ENCODE measurements at places on chromosomes 3 and 15. TPM values are rescaled to one million over a fixed set of nuclear protein-coding genes. Genes with fewer than 3 reads are reported as not detected.

DNA sequence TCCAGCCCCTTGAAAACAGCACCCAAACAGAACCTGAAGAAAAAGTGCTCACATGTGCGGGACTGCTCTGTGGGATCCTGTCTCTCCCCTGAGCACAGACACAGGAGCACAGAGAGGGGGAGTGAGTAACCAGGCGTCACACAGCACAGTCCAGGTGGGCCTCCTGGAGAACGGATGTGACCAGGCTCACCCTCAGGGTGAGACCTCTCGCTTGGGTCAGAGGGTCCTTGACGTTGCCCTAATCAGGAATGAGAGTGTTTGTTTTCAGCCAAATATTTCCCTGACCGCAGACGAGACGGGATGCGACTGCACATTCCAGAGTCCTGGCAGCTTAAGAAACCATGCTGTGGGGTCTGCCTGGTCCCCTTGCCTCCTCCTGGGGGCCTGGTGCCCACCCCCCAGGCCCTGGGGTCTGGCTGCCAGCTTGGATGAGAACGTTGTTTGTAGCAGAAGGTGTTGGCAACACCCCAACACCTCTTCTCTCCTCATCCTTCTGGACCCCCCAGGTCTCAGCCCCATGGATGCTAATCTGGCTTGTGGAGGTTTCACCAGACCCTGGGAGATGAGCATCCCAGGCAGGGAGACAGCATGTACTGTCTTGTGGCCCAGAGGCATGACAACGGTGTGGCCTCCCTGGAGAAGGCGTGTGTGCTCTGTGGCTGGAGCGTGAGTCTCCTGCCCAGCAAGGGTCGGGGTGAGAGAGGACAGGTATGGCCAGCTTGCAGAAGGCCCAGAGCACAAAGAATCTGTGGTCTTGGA is 42.1 kb upstream of the SLC6A6 start:
- no peaks in the 10 kb centered on the region for H3K36me3 ChIP-seq
- no peaks in the 10 kb centered on the region for H3K27me3 ChIP-seq
- H3K4me3 ChIP-seq = no peak overlapping the region
- no peak for DNase-seq

GRCh38 chr3:17579289-17580031 is 163.0 kb downstream of the TBC1D5 start:
- H3K4me1 ChIP-seq = peaks cover 10% of the 10 kb centered on the region
- H3K4me3 ChIP-seq = no peak overlapping the region
- H3K27me3 ChIP-seq = no peaks in the 10 kb centered on the region
- no peak overlapping the region for H3K27ac ChIP-seq

DNA sequence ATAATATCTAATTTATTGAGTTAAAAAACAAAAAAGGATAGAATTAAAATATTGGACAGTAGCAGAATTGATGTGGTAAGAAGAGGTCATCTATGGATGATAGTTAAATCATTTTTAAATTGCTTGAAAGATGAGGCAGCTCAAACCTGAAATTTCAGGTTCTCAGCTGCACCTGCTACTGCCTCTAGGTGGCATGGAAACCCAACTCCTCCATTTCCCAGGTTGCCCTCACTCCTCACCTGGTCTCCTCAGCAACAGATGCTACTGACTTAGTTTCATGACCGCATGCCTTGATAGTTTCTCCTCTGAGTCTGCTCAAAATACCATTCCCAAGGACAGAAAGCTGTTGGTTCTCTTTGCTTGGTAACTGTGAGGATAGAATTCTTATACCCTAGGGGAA is 148.1 kb downstream of the ABHD5 start:
- H3K4me3 ChIP-seq = no peak overlapping the region
- no peak for DNase-seq
- H3K27me3 ChIP-seq = no peaks in the 10 kb centered on the region
- H3K27ac ChIP-seq = no peak overlapping the region
- H3K4me1 ChIP-seq = no peaks in the 10 kb centered on the region

GRCh38 chr15:50182219-50183013 is 420 bp downstream of the SLC27A2 start:
- DNase-seq = no peak
- peak overlapping the region; percentile 55 for H3K4me3 ChIP-seq
- H3K27me3 ChIP-seq = no peaks in the 10 kb centered on the region
- no peak overlapping the region for H3K27ac ChIP-seq
- no peaks in the 10 kb centered on the region for H3K36me3 ChIP-seq

GRCh38 chr3:107208796-107209195 is 168.4 kb upstream of the CCDC54 start:
- no peaks in the 10 kb centered on the region for H3K27me3 ChIP-seq
- peaks cover 54% of the 10 kb centered on the region for H3K4me1 ChIP-seq
- no peak for DNase-seq
- H3K27ac ChIP-seq = peak overlapping the region; percentile 72

DNA sequence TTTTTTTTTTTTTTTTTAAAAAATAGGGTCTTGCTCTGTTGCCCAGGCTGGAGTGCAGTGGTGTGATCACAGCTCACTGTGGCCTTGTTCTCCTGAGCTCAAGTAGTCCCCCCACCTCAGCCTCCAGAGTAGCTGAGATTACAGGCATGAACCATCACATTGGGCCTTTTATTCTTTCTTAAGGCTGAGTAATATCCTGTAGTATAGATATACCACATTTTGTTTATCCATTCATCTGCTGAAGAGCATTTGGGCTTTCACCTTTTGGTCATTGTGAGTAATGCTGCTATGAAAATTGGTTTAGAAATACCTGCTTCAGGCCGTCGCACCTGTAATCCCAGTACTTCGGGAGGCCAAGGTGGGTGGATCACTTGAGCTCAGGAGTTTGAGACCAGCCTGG is 42.6 kb downstream of the PAQR5 start:
- no peak for DNase-seq
- H3K27me3 ChIP-seq = no peaks in the 10 kb centered on the region
- H3K4me3 ChIP-seq = no peak overlapping the region
- H3K27ac ChIP-seq = no peak overlapping the region

- H3K27ac ChIP-seq = peak overlapping the region; percentile 96
- H3K27me3 ChIP-seq = no peaks in the 10 kb centered on the region
- H3K4me1 ChIP-seq = peaks cover 61% of the 10 kb centered on the region
- no peaks in the 10 kb centered on the region for H3K36me3 ChIP-seq
- peak overlapping the region; percentile 92 for H3K4me3 ChIP-seq
Measured at GRCh38 chr15:72229947-72230196, 1.1 kb downstream of the PKM start.

DNA sequence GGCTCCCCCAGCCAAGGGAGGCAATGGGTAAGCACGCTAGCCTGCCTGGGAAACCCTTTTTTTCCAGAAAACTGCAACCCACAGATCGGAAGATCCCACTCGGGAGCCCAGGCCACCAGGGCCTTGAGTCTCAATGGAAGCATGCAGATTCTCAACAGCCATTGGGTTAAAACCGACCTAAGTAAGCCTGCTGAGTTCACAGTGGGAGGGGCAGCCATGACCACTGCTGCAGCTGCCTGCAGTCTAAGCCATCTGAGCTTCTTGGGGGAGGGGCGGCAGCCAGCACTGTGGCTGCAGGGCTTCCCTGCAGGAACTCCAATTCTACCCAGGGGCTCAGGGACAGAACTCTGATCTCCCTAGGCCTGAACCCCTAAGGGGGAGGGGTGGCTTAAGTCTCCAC is 82.0 kb downstream of the DPPA2 start:
- H3K4me3 ChIP-seq = no peak overlapping the region
- H3K36me3 ChIP-seq = no peaks in the 10 kb centered on the region
- H3K27ac ChIP-seq = no peak overlapping the region
- no peak for DNase-seq

DNA sequence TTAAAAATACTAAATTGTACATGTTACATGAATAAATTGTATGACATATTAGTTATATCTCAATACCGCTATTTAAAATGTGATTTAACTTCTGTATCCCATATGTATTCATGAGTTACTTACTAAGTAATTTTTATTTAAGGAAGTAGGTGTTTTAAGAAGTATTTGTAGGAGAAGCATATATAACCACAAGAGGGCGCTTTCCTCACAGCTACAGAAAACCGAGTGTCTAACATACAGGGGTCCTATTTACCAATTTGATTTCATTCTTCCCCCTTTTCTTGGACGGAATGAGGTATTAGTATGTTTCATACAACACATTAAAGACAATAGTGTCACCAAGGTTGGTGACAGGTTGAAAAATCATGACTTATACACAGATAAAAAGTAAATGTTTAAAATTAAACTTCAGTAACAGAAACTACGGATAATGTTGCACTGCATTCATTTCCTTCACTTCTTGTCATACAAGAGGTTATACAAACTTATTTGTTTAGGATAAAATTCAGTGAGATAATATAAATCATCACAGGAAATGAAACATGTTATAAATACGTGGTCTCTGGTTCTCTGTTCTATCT is 253.6 kb downstream of the MAGI1 start:
- H3K27me3 ChIP-seq = no peaks in the 10 kb centered on the region
- peaks cover 17% of the 10 kb centered on the region for H3K4me1 ChIP-seq

DNA sequence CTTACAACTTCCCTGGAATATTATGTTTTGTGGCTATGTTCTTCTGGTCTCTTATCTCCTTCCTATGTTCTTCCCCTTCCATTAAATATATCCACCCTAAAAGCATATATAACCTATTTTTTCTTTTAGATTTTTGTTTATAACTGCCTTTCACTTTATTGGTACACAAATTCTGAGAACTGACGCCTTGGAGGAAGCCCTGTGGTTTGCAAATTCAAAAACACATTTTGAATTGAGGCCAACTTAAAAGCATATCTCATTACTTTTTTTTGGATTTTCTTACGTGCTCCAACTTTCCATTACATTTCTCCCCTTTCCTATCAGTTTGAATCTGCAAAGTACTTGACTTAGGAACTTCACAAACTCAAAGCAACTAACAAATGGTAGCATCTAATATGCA is 15.3 kb upstream of the COLQ start:
- no peak overlapping the region for H3K4me3 ChIP-seq
- DNase-seq = no peak
- no peaks in the 10 kb centered on the region for H3K27me3 ChIP-seq
- H3K27ac ChIP-seq = no peak overlapping the region
- H3K36me3 ChIP-seq = no peaks in the 10 kb centered on the region

DNA sequence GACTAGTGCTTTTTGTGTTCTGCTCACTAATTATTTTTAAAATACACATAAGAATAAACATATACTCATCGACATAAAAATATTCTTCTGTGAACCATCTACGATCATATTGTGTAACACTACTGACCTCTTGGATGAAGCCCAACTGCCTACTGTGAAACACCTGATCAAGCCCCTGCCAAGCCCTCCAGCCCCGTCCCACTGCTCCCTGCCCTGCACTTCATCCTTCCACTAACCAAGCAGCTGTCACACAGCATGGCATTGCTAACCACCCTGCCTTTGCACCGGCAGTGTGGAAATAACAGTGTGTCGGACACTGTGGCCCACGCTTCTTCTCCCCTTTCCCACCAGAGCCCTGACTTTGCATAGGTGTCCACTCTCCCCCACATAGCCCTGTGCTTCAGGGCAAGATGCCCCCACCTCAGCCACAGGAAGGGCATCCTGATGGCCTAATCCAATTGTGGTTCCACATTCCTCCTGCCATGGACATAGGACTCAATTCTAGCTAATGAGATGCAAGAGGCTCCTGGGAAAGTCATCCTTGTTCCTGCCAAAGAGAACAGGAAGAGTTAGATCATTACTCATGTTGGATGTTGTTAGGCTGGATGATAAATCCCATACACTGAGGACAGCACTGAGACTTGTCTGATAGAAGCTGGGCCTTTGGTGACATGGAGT is 35.0 kb upstream of the ARID3B start:
- H3K4me1 ChIP-seq = no peaks in the 10 kb centered on the region
- no peaks in the 10 kb centered on the region for H3K27me3 ChIP-seq
- H3K4me3 ChIP-seq = no peak overlapping the region
- no peak for DNase-seq
- H3K27ac ChIP-seq = no peak overlapping the region

DNA sequence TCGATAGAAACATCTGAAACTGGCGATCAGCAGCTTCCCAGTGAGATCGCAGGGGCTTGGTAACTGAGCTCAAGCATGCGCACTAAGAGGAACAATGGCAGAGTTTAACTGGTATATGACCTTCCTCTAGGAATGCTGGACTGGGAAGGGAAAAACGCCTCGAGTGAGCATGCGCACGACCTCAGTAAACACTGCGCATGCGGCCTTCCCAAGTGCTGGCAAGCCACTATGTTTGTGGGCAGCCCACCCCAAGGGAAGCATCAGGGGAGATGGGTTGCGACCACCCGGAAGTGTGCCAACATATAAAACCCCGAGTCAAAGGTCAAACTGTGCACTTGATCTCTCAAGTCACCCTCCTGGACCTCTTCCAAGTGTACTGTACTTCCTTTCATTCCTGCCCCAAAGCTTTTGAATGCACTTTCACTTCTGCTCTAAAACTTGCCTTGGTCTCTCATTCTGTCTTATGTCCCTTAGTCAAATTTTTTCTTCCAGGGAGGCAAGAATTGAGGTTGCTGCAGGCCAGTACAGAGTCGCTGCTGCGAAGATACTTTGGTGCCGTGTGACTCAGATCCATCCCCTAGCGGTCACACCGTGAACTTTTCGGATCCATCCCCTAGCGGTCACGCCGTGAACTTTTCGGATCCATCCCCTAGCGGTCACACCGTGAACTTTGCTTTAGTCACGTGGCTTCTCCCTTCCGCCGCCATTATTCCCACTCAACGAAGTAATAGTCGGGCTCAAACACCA is 243.3 kb downstream of the FAM43A start:
- no peaks in the 10 kb centered on the region for H3K36me3 ChIP-seq
- peak overlapping the region; percentile 73 for H3K27ac ChIP-seq
- no peaks in the 10 kb centered on the region for H3K27me3 ChIP-seq
- H3K4me3 ChIP-seq = no peak overlapping the region
- peaks cover 42% of the 10 kb centered on the region for H3K4me1 ChIP-seq

- H3K4me1 ChIP-seq = no peaks in the 10 kb centered on the region
- H3K4me3 ChIP-seq = no peak overlapping the region
Measured at GRCh38 chr15:48063411-48063985, 57.3 kb upstream of the SLC24A5 start.

DNA sequence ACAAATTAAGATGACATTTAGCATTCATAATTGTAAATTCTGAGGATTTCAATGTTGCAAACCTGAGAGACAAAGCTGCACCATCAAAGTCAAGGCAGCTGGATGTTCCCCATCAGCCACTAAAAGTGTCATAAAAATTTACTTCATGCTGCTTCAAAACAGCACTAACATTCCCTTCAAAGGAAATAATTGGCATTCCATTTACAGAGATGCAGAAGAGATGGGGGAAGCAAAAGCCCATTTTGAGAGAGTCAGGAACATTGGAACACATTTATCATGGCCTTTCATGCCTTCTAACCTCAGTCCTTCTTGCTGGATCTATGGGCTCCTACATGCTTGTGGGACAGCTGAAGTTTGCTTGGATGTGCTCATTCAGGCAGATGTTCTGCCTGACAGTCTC is 6.4 kb upstream of the TMEM158 start:
- H3K27ac ChIP-seq = no peak overlapping the region
- no peaks in the 10 kb centered on the region for H3K36me3 ChIP-seq
- no peak for DNase-seq
- no peak overlapping the region for H3K4me3 ChIP-seq

Gene FEZF2
- not detected for total RNA-seq

Gene SLC9C1
- total RNA-seq = 0.17 TPM

Gene MYRIP
- 3.3 TPM for total RNA-seq

Gene TF
- 0.23 TPM for total RNA-seq

Gene SH3GL3
- not detected for total RNA-seq

Gene PIGZ
- 15.8 TPM for total RNA-seq

Gene ATP13A5
- not detected for total RNA-seq

Gene PTH1R
- 2.1 TPM for total RNA-seq

Gene SMAD6
- total RNA-seq = 17.5 TPM

Gene IQCF5
- not detected for total RNA-seq

Gene GOLGA8G
- 0.17 TPM for total RNA-seq

Measured in esophagus muscularis mucosa (tissue), 4 donors.